Endothelial cell of coronary artery (primary cell): ENCODE measurements at places on chromosomes 7 and 10. TPM values are rescaled to one million over a fixed set of nuclear protein-coding genes. Genes with fewer than 3 reads are reported as not detected.

INSYN2A gene
- under 0.01 and 0.09 TPM in 2 replicates for total RNA-seq

SEMA3A gene
- 2.4 and 47.7 TPM in 2 replicates for total RNA-seq

PIK3AP1 gene
- total RNA-seq: under 0.01 and 0.18 TPM in 2 replicates

TMEM229A gene
- total RNA-seq: not detected in 2 replicates

PRSS37 gene
- total RNA-seq: not detected in 2 replicates

ADGRA1 gene
- not detected in 2 replicates for total RNA-seq

FGFR2 gene
- 0.09 TPM in 2 replicates for total RNA-seq

HHEX gene
- 32.8 and 33.5 TPM in 2 replicates for total RNA-seq

PON3 gene
- total RNA-seq: 0.09 and 0.66 TPM in 2 replicates

GPR15LG gene
- total RNA-seq: not detected in 2 replicates

EFCAB10 gene
- total RNA-seq: under 0.01 TPM in 1 of 2 replicates, not detected in the other

FAM241B gene
- total RNA-seq: 0.18 and 0.28 TPM in 2 replicates

PDE1C gene
- total RNA-seq: 0.38 and 0.54 TPM in 2 replicates

NFKB2 gene
- total RNA-seq: 13.4 and 29.5 TPM in 2 replicates

SPDYE16 gene
- not detected in 2 replicates for total RNA-seq

ITPRID1 gene
- total RNA-seq: not detected in 2 replicates

ZNF467 gene
- 2.6 and 3.8 TPM in 2 replicates for total RNA-seq

TRIL gene
- total RNA-seq: under 0.01 and 0.09 TPM in 2 replicates

CYP2C18 gene
- not detected in 2 replicates for total RNA-seq

TUBAL3 gene
- 0.18 and 0.19 TPM in 2 replicates for total RNA-seq

ASZ1 gene
- not detected in 2 replicates for total RNA-seq

FLNC gene
- total RNA-seq: 152 and 239 TPM in 2 replicates

CALCR gene
- total RNA-seq: not detected in 2 replicates

PIP4K2A gene
- 27.6 and 28.5 TPM in 2 replicates for total RNA-seq

MARCHF5 gene
- total RNA-seq: 17.9 and 19.7 TPM in 2 replicates

ITIH5 gene
- 0.19 TPM in 1 of 2 replicates, not detected in the other for total RNA-seq

C10orf143 gene
- 0.28 and 0.45 TPM in 2 replicates for total RNA-seq

OR6V1 gene
- not detected in 2 replicates for total RNA-seq

OR2A1 gene
- under 0.01 TPM in 1 of 2 replicates, not detected in the other for total RNA-seq

SYNPO2L gene
- not detected in 2 replicates for total RNA-seq

PAX4 gene
- total RNA-seq: not detected in 2 replicates

NPFFR1 gene
- total RNA-seq: not detected in 2 replicates

OPN4 gene
- total RNA-seq: not detected in 2 replicates

GNAT3 gene
- not detected in 2 replicates for total RNA-seq

TAX1BP1 gene
- total RNA-seq: 81.1 and 89.1 TPM in 2 replicates

FGL2 gene
- 0.27 and 3.1 TPM in 2 replicates for total RNA-seq

CUBN gene
- total RNA-seq: 1.4 and 3.2 TPM in 2 replicates

RBP3 gene
- not detected in 2 replicates for total RNA-seq

OR6B1 gene
- 0.09 TPM in 1 of 2 replicates, not detected in the other for total RNA-seq

PAX2 gene
- total RNA-seq: not detected in 2 replicates

AGR3 gene
- total RNA-seq: not detected in 2 replicates

ARHGEF5 gene
- total RNA-seq: 0.45 and 0.94 TPM in 2 replicates
